ENCODE measurements at places on chromosomes 7 and 10. TPM values are rescaled to one million over a fixed set of nuclear protein-coding genes. Genes with fewer than 3 reads are reported as not detected.

ASB15 gene
- total RNA-seq = not detected

WNT8B gene
- 0.44 TPM for total RNA-seq

DENND11 gene
- total RNA-seq = 1.7 TPM

MYOZ1 gene
- total RNA-seq = 1.2 TPM

GRID2IP gene
- total RNA-seq = not detected

MKI67 gene
- total RNA-seq = 9.2 TPM

ELN gene
- total RNA-seq = not detected

SFTPA1 gene
- not detected for total RNA-seq

CPN1 gene
- not detected for total RNA-seq

TFR2 gene
- 1.7 TPM for total RNA-seq

DOCK1 gene
- 36.6 TPM for total RNA-seq

- no peak for DNase-seq
Observed at GRCh38 chr7:157625973-157626742, 289.4 kb downstream of the DNAJB6 start.

DNA sequence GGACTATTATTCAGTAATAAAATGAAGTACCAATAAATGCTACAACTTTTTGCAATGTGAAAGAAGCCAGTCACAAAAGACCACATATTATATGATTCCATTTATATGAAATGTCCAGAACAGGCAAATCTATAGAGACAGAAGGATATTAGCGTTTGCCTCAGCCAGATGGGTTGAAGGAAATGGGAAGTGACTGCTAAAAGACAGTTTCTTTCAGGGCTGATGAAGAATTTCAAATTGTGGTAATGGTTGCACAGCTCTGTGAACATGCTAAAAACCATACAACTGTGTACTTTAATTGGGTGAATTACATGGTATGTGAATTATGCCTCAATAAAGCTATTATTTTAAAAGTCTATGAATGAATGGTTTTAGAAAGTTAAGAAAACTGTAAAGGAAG is 23.9 kb upstream of the REEP3 start:
- DNase-seq = no peak

DNA sequence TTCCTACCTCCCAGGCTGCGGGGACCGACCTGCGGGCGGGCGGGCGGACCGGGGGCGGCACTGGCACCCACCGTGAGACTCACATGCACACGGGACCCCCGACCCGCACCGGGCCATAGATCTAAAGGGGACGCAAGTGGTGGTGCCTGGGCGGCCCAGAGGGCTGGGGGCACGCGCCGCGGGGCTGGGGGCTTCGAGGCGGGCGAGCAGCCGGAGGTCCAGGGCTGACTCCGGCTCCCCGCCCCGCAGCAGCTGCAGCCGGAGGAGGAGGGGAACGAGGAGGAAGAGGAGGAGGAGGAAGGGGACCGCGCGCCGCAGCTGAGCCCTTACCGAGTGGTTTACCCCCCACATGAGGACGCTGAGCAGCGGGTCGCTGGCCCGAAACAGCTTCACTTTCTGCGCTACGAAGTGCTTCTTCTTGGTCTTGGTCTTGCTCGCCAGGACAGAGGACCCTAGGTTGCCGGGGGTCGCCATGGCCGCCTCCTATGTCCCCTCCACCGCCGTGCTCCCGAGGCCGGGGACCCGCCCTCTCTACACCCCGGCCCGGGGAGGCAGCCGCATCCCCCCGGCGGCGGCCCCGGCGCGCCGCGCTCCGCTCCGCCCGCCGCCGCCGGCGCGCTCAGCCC is 412 bp downstream of the PIP4K2A start:
- no peak for DNase-seq

DNA sequence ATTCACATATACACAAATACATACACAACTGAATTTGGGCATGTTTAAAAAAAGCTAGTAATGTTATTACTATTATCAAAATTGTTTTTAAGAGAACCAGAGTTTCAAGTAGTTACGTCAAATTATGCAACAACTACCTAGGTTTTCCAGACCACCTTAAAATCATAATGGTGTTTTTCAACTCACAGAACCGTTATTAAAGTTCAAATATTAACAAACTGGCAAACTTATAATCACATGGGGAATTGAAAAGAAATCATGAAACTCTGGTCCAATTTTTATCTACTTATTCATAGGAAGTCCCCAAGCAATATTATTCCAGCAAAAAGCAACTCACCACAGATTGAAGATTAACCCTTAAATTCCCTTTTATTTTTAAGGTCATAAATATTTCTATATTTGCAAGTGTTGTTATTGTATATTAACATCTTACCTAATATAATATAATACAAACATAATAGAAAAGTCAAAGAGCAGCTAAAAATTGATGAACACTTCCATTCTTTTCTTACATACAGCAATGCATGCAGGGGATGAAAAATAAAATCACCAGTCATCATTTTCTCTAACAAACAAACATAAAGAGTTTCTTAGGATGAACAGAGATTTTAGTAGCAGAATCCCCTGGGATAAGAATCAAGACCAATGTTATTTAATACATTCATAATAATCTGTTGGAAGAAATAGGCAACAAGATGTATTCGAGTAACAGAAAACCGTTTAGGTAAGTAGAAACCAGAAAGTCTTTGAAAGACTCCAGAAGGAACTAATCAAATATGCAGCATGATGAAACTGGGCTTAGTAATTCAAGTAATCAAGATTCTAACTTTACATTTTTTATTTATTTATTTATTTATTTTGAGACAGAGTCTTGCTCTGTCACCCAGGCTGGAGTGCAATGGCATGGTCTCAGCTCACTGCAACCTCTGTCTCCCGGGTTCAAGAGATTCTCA is 391.1 kb downstream of the PARD3 start:
- no peak for DNase-seq

DNA sequence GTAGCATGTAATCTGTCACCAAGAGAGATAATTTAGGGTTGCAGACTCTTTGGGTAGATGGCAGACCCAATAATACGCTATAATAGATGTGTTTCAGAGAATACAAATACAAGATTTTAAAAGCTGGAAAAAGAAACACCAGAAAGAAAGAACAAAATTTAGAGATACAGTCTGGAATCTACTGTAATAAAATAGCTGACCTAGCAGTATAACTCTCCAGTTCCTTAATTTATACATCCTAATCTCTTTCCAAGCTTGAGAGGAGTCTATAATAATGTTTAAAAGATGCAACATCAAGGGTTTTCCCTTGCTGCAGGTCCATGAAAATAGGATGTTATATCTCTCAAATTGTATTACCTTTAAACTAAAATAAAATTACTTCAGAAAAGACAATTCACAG is 27.2 kb upstream of the GPR22 start:
- no peak for DNase-seq

DNA sequence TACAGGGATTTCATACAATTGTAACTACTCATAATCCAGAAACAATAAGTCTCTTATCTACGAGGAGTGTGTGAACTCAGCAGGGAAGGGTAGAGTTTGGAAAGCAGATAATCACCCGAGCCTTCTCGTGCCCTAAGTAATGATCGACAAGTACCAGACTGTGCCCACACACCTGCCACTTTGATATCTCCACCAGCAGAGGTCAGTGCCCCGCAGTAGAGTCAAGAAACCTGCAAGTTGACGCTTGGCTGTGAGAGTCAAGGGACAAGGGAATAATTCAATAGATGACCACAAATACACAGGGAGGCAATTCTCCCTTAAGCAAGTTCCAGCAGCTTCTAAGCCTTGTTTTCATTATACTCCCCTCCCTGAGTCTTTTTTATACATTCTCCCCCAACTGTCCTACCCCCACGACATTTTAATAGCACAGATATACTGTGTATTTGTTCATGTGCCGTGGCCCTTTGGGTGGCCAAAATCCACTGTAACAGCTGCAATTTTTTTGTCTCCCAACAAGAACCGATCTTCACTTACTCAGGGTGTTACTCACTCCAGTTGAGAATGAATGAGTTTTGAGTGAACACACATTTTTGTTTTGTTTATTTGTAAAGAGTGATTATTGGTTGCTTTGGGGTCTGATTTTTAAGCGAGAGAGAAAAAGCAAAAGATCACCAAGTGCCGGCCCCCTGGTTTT is 106.9 kb upstream of the RHEB start:
- DNase-seq = peak; percentile 68

DNA sequence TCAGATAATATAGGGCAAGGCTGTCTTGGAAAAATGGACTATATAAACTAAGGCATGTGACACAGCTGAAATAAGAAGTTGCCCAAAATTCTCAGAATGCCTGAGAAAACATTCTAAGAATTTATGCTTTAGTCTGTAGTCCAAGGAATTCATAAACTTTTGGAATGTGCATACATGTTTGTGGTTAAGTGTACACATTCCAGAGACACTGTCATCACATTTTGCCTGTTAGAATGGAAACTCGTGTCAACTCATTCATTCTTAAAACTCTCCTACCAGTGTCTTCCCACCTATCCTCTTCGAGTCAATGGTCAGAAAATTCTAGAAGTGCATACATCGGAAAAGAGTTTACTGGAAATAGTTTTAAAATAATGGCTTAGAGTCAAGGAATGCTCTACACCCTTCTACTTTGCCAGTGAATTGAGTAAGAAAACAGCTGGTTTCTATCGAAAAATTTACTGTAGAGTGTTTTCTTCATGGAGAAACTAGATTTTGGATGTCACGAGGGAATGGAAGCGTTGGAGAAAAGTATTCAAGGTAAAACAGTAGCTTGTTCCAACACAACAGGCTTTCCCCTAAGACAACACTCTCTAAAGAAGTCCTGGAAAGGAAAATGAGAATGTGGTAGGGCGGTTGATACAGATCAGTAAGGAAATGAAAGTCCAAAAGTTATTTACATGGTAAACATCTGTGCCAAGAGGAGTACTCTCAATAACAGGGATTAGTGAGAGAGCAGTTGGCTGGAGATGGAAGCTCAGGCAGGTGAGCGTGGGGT is 1177.6 kb upstream of the C7orf33 start:
- DNase-seq = no peak

GRCh38 chr7:140903741-140904480 is 20.8 kb downstream of the BRAF start:
- no peak for DNase-seq

- DNase-seq = no peak
Observed at GRCh38 chr10:10456856-10457255, 560.8 kb upstream of the CELF2 start.

DNA sequence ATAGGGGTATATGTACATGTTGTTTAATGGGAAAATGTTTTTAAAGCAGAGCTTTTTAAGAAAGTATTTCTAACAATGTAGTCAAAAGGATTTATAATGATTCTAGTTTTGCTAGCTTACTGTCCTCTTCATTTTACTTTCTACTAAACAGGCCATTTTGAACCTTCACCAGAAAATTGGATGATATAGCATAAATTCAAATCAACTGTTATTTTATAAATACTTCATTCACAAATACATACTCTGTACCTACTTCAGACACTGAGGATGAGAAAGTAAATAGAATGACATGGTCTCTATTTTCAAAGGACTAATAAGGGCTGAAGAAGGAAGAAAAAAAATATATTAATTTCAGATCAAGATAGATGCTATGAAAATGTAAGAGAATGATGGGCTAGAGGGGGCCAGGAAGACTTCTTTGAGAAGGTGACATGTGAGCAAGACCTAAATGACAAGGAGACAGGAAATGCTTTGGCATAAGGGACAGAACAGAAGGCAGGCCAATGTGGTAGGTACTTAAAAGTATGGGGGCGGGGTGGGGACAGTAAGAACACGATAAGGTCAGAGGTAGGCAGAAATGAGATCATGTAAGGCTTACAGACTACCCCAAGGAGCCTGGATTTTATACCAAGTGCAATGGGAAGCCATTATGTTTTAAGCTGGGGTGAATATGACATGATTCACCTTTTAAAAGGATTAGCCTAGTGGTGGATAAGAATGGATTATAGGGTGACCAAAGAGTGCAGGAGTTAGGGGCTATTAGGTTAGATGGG is 5.2 kb downstream of the NAMPT start:
- no peak for DNase-seq

- no peak for DNase-seq
Observed at GRCh38 chr7:31261341-31261740, 79.2 kb downstream of the NEUROD6 start.

GRCh38 chr10:127073666-127074065 is 122.7 kb downstream of the INSYN2A start:
- no peak for DNase-seq

- DNase-seq = no peak
Observed at GRCh38 chr10:129194181-129194870, 272.7 kb upstream of the MGMT start.

DNA sequence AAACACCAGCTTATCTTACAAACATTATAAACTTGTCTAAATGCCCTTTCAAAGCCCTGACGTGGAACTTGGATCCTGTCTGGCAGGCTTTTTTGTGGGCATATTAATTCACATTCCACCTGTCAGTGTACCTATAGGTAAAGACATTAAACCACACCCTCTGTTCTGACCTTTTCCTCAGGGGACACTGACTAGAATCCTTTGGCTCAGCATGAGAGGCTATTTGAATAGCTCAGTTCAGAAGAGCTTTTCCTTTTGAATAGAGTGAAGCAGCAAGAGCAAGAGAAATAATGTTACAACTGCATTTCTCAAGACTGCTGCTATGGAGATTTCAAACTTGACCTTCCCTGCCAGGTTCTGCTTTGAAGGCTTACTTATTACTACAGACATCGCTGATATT is 76.9 kb downstream of the CYP51A1 start:
- peak; percentile 22 for DNase-seq

- DNase-seq = no peak
Observed at GRCh38 chr10:38070501-38070900, 23.6 kb upstream of the ZNF37A start.

DNA sequence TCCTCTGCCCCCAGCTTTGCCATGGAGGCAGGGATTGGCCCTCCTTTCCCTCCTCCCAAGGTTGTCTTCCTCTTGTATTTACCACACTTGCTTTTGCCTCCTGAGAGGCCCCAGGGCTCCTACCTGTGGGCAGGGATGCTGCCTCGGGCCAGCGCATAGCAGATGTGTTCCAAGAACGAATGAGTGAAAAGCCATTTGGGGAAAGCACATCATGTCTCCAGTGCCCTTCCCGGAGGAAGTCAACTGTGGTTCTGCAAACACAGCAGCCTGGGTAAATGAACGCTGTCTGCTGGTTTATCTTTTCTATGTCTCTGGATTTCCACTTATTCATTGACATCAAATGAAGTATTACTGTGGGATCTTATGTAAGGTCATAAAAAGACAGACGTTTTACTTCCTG is 161.7 kb downstream of the FANK1 start:
- DNase-seq = no peak

GRCh38 chr7:25665374-25665773 is 437.1 kb upstream of the NPVF start:
- peak; percentile 47 for DNase-seq

GRCh38 chr7:100692578-100692961 is 1.5 kb downstream of the GIGYF1 start:
- DNase-seq = no peak

DNA sequence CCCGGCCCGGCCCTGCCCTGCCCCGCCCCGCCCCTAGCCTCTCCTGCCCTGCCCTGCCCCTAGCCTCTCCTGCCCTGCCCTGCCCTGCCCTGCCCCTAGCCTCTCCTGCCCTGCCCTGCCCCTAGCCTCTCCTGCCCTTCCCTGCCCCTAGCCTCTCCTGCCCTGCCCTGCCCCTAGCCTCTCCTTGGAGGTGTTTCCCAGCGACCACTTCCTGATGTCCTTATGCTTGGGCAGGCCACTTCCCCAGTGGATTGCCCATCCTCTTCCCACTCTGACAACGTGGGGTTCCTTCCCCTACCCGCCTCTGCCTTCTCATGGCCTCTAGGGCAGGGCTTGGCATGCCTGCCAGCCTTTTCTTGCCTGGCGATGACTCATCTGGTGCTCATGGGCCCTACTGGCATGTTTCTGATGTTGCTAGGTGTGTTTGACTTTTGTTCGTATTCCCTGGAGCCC is 21.2 kb downstream of the PRXL2A start:
- no peak for DNase-seq
